ENCODE measurements at places on chromosomes 16 and 17. TPM values are rescaled to one million over a fixed set of nuclear protein-coding genes. Genes with fewer than 3 reads are reported as not detected.

CDH8 gene
- total RNA-seq = 2.1 TPM

DNA sequence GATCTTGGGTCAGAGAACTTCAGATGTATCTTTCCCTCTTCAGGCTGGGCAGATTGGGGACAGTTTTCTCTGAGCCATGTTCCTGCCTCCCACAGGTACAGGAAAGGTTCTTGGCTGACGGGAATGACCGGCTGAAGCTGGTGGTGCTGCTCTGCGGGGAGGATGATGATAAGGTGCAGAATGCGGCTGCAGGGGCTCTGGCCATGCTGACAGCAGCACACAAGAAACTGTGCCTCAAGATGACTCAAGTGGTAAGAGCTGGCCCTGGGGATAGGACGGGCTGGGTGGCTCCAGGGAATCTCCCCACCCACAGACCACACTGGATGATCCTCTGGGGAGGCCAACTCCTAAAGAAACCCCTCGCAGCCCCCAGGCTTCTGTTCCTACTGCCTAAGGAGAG lies 10.9 kb downstream of the SLC35G3 start:
- no peaks in the 10 kb centered on the region for H3K4me1 ChIP-seq
- no peak overlapping the region for H3K4me3 ChIP-seq
- peaks cover 4% of the 10 kb centered on the region for H3K27me3 ChIP-seq
- no peak overlapping the region for H3K27ac ChIP-seq
- no peaks in the 10 kb centered on the region for H3K36me3 ChIP-seq
- no peak for DNase-seq

TOX3 gene
- total RNA-seq = 11.8 TPM

HAS3 gene
- 0.60 TPM for total RNA-seq

KRTAP4-4 gene
- total RNA-seq = not detected

DNA sequence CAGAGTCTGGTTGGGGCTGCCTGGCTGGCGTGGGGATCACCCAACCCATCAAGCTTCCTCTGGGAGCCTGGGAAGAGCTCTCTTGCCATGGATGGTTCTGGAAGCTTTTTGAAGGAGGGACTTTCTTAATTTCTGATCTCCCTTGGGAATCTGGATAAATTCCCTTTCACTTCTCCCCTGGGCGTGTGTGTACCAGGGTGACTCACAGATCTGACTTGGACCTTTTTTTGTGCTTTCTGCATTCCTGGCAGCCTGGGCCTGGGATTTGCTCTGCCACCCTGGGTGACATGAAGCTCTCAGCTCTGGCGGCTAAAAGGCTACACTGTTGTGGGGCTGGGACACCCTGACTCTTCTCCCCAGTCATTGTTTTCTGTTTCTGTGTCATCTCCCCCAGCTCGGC lies 70.1 kb downstream of the ABCC1 start:
- H3K36me3 ChIP-seq = no peaks in the 10 kb centered on the region
- no peaks in the 10 kb centered on the region for H3K27me3 ChIP-seq
- H3K27ac ChIP-seq = no peak overlapping the region
- no peak for DNase-seq

DNA sequence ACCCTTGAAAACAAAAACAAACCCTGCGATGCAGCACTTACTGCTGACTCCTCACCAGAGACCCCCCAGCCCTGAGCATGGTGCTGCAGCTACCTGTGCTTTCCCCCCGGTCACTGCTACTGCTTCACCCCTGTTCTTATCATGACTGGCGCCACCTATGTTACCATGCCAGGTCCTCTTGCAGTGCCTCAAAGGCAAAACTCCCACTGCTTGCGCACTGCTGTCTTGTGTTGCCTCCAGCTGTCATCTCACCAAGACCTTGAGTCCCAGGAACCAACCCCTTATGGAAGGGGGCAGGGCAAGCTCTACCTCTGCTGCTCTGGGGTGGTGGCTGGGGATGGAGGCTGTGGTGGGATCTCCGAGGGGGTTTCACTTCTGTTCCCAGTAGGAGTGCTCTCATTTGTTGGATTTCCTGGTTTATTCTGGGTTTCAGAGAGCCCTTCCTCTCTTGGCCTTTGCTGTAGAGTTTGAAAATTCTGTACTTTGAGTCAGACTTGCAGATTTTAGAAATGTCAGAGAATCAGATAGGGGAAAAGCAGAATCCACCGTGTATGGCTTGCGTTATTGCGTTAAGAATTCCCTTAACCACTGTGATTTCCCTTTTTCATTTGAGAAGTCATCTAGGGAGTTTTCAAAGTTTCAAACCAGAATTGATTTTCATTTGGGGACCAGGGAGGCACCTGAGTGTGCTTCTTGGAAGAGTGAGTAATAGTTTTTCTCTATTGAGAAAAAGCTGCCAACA lies 96.6 kb downstream of the SPECC1 start:
- H3K4me1 ChIP-seq = no peaks in the 10 kb centered on the region
- peaks cover 10% of the 10 kb centered on the region for H3K27me3 ChIP-seq
- H3K36me3 ChIP-seq = no peaks in the 10 kb centered on the region
- no peak for DNase-seq
- no peak overlapping the region for H3K4me3 ChIP-seq

PDILT gene
- total RNA-seq = not detected

DNA sequence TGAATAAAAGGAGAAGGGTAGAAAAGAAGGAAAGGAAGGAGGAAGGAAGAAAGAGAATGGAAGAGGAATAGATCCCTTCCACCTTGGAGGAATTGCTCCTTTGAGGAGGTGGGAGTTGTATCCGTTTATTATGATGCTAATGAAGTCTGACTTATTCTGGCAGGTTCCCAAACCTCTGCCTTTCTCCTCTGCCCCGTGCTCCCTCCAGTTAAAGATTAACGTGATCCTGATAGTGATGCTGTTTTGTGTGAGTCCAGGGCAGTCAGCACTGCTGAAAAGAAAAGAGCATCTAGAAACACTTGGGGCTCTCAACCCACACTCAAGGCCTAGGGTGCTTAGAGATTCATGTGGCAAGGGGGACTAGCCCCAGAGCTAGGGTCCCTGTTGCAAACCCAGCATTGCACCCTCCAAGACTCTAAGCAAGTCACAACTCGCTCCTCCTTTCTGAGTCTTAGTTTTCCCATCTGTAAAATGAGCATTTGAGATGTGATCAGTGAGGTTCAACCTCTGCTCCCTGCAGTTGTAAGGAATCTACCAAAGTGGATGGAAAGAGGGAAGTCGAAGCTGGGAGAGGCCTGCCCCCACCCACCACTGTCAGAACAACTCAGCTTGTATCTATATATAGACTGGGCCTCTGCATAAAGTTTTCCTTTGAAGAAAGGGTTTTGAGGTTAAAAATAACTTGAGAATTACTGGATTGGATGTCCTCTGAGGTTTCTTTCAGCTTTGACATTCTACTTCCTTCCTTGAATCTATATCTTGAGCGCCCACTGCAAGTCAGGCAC lies 46.9 kb upstream of the TMEM132E start:
- H3K27ac ChIP-seq = no peak overlapping the region
- H3K4me1 ChIP-seq = no peaks in the 10 kb centered on the region
- DNase-seq = no peak
- no peaks in the 10 kb centered on the region for H3K36me3 ChIP-seq

GRCh38 chr16:80015566-80015965 lies 415.0 kb upstream of the MAF start:
- no peak overlapping the region for H3K4me3 ChIP-seq
- no peak overlapping the region for H3K27ac ChIP-seq
- H3K4me1 ChIP-seq = no peaks in the 10 kb centered on the region

DNA sequence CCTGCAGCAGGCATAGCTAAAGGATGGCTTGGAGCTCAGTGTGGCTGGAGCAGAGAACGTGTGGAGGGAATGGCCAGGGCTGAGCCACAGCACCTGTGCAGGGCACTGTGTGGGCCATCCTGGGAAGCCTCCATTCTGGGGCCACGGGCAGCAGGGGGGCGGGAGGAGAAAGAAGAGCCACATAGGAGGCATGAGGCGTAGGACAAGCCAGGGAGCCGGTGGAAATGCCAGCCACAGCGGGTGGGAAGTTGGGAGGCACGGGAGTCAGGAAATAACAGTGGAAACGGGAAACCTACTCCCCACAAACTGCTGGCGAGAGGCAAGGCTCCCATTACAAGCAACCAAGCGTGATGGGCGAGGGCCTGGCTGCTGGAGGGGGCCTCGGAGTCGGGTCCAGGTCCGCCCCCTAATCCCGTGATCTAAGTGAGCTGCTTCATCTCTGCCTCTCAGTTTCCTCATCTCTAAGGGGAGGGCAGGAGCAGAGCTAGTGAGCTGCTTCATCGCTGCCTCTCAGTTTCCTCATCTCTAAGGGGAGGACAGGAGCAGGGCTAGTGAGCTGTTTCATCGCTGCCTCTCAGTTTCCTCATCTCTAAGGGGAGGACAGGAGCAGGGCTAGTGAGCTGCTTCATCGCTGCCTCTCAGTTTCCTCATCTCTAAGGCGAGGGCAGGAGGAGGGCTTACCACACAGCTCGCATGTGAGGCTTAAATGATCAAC lies 104.9 kb downstream of the ADCY9 start:
- DNase-seq = no peak
- no peaks in the 10 kb centered on the region for H3K36me3 ChIP-seq
- no peaks in the 10 kb centered on the region for H3K27me3 ChIP-seq
- H3K27ac ChIP-seq = peak overlapping the region; percentile 83
- peaks cover 16% of the 10 kb centered on the region for H3K4me1 ChIP-seq

LITAFD gene
- total RNA-seq = not detected
